Activated CD8-positive, alpha-beta memory T cell treated with anti-CD3 and anti-CD28 coated beads for 24 hours (primary cell): ENCODE measurements at places on chromosomes 7 and 10.

GRCh38 chr7:139522830-139523198, 671 bp upstream of the CLEC2L start:
- DNase-seq, result no peak

DNA sequence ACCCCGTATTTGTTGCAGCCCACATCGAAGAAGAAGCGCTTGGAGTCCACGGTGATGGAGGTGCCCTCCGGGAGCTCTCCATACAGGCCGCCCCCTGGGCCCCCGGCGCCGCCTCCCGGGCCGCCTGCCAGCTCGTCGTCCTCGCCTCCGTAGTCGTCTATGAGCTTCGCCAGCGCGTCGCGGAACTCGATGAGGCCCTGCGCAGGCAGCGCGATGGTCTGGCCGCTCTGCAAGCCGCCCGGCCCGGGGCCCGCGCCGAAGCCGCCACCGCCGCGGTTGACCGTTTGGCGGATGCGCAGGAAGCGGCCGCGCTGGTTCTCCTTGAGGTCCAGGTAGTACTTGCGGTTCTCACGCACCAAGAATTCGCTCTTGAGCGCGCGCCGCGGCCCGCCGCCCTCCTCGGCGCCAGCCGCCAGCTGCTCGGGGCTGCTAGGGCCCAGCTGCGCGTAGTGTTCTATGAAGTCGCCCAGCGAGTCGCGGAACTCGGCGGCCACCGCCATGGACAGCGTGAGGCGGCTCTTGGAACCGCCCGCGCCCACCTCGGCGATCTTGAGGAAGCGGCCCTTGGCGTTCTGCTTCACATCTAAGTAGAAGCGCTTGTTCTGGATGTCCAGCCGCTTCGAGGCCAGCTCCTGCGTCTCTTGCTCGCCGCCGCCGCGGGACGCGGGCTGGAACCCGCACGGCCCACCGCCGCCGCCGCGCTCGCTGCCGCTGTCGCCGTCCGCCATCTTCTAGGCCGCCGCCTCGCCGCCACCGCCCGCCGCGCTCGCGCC, 523 bp downstream of the PURB start:
- DNase-seq, result peak; percentile 83

GRCh38 chr7:39532832-39533231, 33.4 kb upstream of the YAE1 start:
- no peak for DNase-seq

- no peak for DNase-seq
Observed at GRCh38 chr10:71346731-71347130, 27.7 kb downstream of the SLC29A3 start.

- peak; percentile 52 for DNase-seq
Observed at GRCh38 chr7:65972976-65973375, 9.0 kb downstream of the GUSB start.

- DNase-seq, result no peak
Observed at GRCh38 chr7:90869335-90869734, 273.2 kb downstream of the CDK14 start.

DNA sequence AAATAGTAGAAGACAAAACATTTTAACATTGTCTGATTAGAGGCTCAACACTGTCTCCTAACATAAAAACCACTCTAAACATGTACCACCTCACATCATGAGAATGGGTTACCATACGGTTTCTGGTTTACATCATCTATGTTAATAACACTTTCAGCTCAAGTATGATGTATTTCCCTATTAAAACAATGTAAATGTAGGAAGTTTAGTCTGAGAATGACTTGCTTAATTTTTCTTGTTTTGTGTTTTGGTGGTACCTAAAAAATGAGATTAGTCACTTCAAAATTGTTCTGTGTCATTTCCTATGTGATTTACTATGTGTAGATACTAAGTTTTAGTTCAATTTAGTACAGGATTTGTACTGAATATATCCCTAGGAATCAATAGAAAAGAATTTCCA, 195.8 kb upstream of the SEMA3C start:
- no peak for DNase-seq

DNA sequence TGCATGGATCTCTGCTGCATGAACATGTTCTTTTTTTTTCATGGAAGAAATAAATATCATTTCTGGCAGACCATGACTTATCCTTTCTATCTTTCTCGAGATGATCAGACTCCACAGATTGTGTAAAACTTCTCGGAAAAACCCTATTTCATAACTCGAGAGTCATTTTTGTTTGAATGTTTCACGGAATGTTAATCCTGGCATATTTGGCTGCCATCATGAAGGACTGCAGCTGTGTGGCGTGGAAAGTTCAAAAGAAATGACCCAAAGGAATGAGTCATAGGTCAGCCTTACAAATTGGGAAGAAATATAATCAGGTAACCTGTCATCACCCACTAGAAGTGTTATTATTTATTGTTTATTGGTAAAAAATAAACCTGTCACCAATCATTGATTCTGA, 566.8 kb downstream of the SDK1 start:
- no peak for DNase-seq

- DNase-seq, result no peak
Observed at GRCh38 chr7:7237201-7237977, 55.0 kb downstream of the C1GALT1 start.

DNA sequence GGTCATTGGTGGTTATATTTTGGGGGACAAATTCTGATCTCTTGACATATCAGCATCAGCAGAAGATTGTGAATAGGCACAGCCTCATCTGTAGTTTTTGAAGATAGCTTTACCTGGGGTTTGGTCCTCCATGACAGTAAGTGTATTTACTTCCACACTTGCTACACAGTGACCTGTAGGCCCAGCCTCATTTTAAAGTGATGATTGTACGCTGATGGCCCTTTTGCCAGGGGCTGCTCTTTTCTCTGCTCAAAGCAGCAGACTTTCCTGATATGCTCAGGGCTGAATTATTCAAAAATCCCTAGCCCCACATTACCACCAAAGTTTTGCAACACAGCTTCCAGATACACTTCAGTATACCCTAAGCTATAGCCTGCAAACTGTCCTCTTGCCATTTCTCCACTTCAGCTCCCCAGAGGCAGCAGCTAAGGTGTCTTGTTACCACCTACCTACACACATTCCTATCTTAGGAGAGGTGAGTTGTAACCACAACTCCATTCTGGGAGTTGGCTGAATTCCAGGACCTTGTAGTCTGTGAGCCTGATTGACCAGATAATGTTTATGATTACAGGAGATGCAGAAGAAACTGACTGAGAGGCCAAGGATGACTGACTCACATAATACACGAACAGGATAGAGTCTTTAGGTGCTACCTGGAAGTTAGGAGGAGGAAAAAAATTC, 6.0 kb downstream of the ASB4 start:
- DNase-seq, result no peak

DNA sequence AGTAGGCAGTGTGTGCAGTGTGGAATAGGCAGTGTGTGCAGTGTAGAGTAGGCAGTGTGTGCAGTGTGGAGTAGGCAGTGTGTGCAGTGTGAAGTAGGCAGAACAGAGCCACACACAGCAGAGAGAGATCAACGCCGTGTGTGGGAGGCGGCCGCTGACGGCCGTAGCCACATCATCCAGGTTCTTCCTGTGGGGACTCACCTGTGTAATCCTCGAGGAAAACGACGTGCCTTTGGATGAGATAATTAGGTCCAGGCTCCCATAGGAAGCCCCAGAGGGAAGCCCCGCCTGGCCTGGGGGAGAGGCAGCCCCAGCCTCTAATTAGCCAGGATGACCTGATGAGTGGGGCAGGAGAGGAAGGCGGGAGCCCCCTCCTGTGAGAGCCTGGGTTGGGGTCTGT, 25.4 kb downstream of the KNDC1 start:
- DNase-seq, result no peak

DNA sequence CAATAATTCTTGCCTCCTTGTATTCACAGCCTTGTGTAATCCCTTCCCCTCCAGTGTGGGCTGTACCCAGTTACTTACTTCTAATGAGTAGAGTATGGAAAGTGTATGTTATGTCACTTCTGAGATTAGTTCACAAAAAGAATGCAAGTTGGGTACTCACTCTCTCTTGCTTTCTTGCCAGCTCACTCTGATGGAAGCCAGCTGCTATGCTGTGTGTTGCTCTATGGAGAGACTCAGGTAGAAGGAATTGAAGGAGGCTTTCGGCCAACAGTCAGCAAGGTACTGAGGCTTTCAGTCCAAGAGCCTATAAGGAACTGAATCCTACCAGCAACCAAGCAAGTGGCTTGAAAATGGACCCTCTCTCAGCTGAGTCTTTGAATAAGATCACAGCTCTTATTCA, 9.7 kb upstream of the BICC1 start:
- no peak for DNase-seq

DNA sequence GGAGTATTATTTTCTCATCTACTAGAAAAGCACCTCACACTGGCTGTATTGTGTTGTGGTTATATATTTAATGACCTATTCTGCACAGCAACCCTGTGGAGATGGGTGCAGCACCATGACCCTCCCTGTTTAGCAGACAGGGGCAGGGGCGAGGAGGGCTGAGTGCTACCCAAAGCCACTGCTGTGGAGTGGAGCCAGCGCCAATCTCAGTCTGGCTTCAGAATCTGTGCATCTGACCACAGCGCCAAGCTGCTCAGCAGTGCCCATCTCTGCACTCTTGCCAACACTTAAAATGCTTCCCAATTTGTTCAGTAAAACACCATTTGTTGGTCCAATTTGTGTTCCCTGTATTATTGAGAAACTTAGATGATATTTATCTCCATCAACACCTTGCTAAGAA, 239.1 kb downstream of the ZMYND11 start:
- DNase-seq, result no peak

GRCh38 chr7:17298840-17299482, 509 bp downstream of the AHR start:
- DNase-seq, result peak; percentile 90

- no peak for DNase-seq
Observed at GRCh38 chr7:117010375-117011133, 57.3 kb downstream of the ST7 start.

DNA sequence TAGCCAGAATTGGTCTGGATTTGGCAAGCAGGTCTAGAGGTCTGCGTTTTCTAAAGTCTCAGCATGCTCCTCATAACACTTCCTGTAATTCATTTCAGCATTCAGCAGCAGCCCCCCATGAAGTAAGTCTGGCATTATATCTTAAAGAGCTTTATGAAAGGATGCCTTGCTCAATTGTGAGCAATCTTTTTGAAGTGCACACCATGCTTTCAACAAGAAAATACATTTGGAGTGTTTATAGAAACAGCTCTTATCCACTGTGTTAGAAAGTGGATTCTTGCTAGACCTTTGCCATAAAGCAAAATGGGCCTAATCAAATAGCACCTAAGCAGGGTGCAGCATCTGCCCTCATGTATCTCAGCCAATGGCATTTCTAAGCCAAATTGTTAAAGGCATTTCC, 378.0 kb upstream of the AKR1E2 start:
- DNase-seq, result no peak

DNA sequence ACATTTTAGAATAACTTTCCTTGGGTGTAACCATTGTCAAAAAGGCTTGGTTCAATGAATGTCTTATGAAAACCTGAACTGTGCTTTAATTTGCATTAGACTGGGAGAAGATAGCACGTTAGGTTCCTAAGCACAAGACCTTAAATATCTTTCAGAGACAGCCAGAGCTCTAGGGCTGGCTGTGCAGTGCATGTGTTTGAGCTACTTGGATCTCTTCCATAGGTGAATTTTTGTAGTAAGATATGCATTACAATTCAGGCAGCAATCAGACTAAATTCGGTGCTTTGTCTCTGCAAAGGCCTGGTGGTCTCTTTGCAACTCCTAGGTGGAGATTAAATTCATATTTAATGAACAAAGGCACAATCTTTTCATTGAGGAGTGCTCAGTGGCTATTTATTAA, 192.0 kb downstream of the ZNF438 start:
- DNase-seq, result no peak

DNA sequence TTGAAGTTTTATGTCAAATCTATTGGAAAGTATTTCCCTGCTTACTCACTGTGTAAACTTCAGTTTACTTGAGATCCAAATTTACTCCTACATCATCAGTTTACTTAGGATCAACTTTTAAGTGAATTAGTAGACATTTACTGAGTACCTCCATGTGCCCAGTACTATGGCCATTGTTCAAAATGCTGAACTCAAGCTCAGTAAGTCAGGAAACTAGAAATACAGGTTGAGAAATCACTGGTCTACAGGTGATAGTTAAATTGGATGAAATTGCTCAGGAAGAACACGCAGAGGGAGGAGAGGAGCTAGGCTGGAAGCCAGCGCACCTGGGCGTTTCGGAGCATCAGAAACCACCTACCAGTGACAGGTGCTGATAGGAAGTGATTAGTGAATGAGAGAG, 25.5 kb upstream of the EBLN1 start:
- no peak for DNase-seq

DNA sequence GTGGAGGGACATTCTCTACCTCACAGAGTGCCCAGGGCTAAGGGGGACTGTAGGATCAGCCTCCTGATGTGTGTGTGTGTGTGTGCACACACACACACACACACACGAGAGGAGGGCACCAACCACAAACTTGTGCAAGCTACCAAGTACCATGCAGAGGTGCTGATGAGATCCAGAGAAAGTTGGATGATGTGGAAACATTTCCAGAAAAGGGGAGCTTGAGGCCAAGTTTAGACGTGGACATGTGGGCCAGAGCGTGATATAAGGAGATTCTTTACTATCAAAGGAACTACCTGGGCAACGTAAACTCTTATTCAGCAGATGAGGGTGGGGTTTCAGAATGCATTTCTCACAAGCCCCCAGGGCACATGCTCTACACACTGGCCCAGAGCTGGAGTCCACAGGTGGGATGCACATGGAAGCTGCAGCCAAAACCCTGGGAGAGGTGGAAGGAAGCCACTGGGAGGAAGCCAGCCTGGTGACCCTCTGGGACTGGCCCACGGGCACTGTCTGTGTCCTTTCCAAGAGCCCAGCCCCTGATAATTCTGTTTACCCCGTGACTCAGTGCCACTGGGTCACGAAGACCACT, 53.5 kb downstream of the DLG5 start:
- DNase-seq, result no peak

- DNase-seq, result no peak
Observed at GRCh38 chr10:22438711-22439110, 93.4 kb downstream of the SPAG6 start.

DNA sequence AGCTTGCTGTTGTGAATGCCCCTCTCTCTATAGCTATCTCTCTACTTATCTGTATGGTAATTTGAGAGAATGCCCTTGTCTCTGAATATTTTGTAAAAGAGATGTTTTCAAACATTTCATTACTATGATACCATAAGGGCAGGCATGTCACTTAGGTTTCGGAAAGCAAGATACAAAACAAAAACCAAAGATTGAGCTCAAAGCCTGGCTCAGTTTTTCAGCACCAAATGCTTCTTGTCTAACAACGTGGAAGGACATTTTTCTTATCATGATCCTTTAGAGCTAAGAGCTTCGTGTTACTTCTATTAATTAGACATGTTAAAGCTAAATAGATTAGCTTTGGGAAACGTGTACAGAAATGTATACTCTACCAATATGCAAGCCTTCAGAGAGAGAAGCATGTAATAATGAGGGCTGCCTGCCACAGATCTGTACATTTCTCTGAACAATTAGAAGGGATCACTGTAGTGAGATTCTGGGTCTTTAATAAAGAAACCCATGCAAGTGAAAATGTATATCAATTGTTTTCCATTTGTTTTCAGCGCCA, 148.9 kb downstream of the ARID5B start:
- no peak for DNase-seq

GRCh38 chr7:39623732-39624441, 515 bp downstream of the RALA start:
- no peak for DNase-seq
